ENCODE measurements at places on chromosomes 16 and 17.

GRCh38 chr17:51793686-51794085 is 364.8 kb downstream of the CA10 start:
- DNase-seq, result no peak

DNA sequence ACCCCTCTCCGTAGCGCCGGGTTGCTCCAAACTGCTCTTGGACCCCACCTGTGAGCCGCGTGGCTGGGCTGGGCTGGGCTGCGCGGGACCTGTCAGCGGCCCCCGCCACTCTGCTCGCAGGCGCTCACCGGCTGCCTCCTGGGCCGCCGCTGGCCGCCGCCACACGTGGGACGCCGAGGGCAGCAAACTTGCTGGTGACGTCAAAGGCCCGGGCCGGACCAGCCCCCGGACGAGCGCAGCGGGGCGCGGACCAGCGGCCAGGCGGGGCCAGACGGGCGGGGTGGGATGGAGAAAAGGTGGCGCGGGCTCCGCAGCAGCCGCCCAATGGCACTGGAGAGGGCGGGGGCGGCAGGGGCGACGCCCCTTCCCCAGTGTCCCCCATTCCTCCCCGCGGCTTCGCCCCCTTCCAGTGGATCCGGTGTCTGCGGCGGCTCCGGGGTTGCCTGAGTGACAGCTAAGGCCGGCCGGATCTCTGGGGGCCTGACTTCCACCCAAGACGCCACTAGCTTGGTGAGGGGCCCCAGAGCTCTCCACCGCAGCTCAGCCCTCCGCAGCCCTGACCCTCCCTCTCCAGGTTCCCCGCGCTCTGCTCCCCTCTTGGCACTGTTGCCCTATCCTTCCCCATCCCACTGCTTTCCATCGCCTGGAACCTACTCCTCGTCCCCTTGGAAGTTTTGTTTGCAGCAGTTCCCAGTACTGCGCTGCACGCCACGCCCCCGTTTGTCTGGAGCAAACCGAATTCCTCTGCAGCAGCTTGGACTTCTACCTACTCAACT is at the start of gene HS3ST3A1:
HS3ST3A1 (minus strand) TSS at position 154 of the 776 bp plus-strand sequence. CDS start 800 bp downstream, outside the sequence.
- DNase-seq, result peak; percentile 1

- DNase-seq, result no peak
Observed at GRCh38 chr17:41580687-41581365, 5.9 kb downstream of the KRT14 start.

DNA sequence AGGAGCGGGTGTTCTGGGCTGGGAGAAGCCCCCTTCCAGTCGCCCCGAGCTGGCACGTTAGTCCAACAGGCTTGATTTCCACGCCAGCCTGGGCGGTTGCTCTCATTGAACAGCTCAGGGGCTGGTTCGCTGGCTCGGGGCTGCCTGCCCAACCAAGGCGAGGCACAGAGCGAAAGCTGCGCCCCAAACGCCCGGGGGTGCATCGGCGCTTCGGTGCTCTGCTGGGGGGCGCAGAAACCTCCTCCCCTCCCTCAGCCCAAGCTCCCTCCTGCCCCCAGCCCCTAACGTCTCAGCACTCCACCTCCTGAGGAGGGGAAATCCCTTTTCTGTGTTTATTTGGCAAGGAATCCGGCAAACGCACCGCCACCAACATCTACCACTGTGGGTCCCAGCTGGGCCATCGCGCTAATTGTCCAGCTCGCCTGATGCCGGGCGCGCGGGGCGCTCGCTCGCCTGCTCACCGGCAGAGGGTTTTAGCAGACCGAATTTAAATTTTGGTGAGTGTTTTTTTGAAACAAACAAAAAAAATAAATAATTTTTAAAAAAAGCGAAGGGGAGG is 29.5 kb upstream of the RBFOX1 start:
- no peak for DNase-seq

- no peak for DNase-seq
Observed at GRCh38 chr16:13809765-13810164, 110.2 kb upstream of the ERCC4 start.

DNA sequence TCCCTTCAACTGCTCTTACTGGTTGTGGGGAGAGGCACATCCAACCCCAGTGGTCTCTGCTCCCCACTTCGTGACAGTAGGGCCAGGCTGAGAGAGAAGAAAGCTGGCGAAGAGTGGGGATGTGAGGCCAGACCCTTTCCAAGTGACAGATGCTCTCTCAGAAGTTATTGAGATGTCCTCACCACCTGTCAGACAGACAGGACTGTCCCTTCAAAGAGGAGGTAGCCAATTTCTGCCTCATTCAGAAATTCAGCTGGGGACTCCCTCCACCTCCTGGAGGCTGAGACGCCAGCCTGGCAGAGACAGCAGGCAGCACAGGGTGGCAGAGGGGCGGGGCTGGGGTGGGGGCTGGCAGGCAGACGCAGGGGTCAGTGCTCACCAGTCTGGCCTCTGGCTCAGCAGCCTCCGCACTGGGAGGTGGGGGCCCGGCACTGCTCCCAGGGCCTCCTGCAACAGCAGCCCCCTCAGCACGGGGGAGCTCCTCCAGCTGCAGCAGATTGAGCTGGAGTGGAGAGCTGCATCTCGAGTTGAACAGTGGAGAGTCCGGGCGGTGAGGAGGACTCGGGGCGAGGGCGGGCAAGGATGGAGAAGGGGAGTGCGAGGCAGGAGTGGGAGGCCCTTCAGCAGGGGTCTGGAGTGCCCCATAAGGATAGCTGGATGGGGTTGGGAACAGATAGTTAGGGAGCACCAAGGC is 9.2 kb downstream of the PER1 start:
- no peak for DNase-seq

DNA sequence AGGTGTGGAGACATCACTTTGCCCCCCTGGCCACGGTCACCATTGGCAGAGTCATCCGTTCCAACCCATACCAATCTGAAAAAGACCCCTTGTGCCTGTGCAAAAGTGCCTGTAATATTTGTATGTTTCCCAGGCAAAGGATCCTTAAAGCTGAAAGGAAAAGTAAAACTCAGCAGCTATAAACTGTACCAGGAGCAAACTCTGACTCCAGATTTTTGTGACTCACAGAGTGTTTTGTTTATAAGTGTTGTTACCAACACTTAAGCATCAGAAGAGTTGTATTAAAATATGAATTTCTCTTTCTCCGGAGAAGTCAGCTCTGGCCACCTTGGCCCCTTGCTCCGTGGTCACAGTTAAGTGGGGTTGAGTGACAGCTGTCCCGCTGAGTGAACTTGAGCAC is 75.9 kb downstream of the IRX6 start:
- no peak for DNase-seq

GRCh38 chr16:49400611-49401010 is 27.0 kb downstream of the C16orf78 start:
- DNase-seq, result no peak

All from activated CD8-positive, alpha-beta memory T cell treated with anti-CD3 and anti-CD28 coated beads for 48 hours (primary cell).